Mucosa of descending colon (tissue), 3 donors: ENCODE measurements at places on chromosomes 16 and 17. TPM values are rescaled to one million over a fixed set of nuclear protein-coding genes. Genes with fewer than 3 reads are reported as not detected.

SRL gene
- total RNA-seq = 0.41 TPM

C17orf50 gene
- not detected for total RNA-seq

TMEM256 gene
- 64.9 TPM for total RNA-seq

KRT32 gene
- not detected for total RNA-seq

PRRT2 gene
- total RNA-seq = 0.81 TPM

PRSS27 gene
- total RNA-seq = 2.2 TPM

DNA sequence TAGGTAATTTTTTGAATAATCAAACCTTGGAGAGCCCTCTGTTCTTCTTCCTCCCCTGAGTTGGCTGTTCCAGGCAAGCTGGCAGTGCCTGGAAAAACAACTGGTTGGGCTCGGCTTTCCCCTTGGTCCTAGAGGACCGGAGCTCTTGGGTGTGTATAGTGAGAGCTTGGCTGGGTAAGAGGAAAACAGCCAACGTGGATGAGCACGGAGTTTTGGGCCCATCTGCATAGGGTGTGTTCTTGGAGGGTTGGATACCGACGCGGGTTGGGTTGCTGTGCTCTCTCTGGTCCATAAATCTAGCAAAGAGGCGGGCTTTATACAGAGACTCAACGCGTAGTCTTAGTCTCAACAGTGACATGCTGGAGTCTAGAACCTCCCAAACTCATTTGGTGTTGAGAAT, 23.2 kb downstream of the ITGB3 start:
- DNase-seq = no peak

- no peak for DNase-seq
These were observed 299.5 kb downstream of the FOXL1 start for GRCh38 chr16:86877835-86878234.

DNA sequence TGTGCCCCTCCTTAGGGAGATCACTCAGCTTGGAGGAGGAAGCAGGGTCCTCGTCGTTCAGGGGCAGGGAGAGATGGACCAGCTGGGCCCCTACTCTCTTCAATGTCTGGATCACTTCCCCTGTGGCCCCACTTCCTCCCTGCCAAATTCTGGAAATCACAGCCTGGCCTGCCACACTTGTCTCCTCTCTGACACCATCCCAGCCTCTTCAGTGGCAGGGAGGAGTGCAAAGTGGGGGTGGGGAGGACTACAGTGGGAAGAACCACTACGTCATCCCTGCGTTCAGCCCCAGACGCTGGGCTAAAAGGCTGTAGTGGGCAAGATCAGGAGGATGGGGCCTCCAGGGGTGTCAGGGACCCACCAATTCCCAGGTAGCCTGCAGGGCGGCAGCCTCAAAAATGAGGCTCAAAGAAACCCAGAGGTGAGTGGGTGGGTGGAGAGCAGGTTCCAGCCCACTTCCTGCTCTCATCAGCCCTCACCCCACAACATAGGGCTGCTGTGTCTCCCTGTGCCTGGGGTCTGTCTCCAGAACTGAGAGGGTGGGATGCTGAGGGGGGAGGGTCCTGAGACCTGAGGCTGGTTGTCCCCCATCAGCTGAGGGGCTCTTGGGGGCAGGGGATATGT, 25.0 kb upstream of the TAC4 start:
- no peak for DNase-seq

GRCh38 chr16:58019866-58020538, 5.6 kb upstream of the MMP15 start:
- DNase-seq = no peak

GRCh38 chr17:156946-157345, 19.6 kb downstream of the SCGB1C2 start:
- DNase-seq = no peak

DNA sequence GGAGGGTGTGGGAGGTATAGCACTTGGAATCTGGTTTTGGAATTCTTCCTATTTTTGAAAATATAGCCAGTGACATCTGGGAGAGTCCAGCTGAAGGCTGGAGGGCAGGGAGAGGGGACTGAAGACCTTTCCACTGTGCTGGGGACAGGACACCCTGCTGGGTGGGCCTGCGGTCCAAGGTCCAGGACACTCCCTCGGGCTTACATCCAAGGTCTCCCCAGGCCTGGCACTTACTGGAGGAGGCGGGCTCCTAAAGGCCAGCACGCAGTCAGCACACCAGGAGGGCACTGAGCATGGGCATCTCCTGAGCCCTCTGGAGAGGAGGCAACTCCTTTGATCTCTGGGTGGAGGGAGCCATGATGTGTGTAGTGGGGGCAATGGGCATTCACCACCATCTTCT, 35.5 kb upstream of the ETV4 start:
- peak; percentile 74 for DNase-seq

DNA sequence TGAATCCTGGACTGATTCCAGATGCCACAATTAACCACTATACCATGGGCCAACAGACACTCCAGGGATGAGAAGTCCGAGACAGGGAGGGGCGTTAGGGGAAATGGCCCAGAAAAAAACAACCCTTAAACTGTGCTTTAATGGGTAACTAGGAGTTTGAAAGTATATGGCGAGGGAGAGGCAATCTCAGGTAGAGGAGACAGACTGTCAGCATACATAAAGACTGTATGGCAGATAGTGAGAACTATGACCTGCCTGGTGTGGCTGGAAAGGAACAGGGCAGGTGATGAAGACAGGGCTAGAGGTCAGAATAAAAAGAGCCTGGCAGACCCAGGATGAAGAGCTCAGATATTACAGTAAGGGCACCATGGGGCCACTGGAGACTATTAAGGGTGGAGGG, 8.1 kb downstream of the ZZEF1 start:
- DNase-seq = peak; percentile 52

GRCh38 chr17:19382531-19383444, 4.2 kb downstream of the MFAP4 start:
- no peak for DNase-seq

GRCh38 chr17:43125967-43126910, 1.1 kb upstream of the BRCA1 start:
- peak; percentile 56 for DNase-seq

- DNase-seq = no peak
These were observed 20.4 kb downstream of the ALOX12B start for GRCh38 chr17:8066841-8067775.

- no peak for DNase-seq
These were observed 245.9 kb upstream of the AXIN2 start for GRCh38 chr17:65807361-65807760.

DNA sequence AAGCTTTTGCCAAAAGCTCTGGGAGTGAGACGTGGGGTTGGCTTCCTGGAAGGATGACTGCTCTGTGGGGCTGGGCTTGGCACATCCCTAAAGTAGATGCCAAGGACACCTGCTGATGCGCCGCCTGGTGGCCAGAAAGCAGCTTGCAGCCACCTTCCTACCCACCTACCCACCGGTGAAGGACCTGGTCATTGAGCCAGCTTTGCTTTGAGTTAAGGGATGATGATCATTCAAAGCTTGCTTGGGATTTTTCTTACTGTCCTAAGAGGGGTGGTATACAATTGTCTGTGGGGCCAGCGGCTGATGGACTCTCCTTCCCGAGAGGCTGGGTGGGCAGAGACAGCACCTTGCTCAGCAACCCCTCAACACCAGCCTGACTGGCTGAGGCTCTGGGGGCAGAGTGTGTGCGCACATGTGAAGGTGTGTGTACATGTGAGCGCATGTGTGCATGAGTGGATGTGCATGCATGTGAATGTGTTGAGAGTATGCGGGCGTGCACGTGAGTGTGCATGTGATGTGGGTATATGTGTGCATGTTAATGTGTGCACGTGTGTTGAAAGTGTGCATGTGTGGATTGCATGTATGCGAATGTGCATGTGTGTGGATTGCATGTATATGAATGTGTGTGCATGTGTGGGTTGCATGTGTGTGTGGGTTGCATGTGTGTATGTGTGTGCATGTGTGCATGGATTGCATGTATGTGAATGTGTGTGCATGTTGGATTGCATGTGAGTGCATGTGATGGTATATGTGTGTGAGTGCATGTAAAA, 18.6 kb downstream of the C1QTNF1 start:
- DNase-seq = peak; percentile 82

GRCh38 chr16:28182183-28182582, 29.6 kb downstream of the XPO6 start:
- DNase-seq = no peak

DNA sequence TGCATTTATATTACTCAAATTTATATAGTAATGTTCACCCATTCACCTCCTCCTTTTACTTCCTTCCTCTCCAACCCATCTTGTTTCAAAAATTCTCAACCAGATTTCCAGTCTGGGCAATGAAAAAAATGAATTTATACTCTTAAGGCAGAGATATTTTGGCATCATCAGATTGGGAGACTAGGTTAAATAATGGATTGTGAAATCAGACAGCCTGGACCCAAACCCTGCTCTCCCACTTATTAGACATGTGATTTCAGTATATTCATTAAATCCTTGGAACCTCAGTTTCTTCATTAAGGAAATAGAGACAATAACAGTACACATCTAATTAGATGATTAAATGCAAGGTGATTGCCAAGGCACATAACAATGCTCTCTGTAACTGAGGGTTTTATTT, 7.8 kb downstream of the ACSM1 start:
- no peak for DNase-seq

DNA sequence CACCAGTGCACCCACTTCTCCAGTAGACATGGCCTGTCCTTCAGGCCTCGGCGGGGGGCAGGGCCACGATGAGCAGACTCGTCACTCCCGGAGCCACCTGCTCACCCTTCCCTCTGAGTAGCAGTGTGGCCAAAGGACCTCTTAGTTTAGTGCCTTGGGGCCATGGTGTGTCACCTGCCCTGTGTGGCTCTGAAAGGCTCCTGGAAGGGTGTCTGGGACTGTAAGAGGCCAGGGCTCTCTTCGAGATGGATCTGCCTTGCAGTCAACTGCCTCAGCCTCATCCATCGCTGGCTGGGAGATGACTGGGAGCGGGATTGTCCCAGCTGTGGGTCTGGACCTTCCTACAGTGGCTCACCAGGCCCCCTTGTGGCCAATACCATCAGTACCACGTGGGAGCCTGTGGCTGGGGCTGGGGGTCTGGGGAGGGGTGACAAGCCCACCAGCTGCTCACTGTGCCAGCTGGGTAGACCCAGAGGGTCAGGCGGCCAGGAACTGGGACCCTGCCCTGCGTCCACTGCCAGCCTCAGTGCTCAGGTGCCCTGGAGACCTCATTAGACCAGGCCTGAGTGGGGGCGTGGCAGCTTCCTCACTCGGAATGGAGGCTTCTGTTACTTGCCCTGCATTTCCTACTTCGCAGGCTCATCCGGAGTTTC, 133.4 kb downstream of the OR1D5 start:
- peak; percentile 64 for DNase-seq

DNA sequence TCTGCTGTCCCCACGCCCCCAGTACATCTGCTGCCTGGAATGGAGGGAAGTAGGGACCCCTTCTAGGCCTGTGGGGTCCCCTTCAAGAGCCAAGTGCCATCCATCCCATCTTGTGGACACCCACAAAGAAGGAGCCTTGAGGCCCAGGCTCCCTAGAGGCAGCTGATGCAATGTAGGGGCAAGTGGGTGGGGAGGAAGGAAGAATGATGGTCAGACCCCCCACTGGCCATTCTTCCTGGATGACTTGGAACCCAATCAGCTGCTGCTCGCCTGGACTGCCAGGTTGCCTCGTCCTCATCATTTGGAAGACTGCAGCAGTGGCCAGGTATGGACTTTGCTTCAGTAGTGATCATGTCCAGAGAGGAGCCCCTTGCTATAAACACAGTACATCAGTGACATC, 48.9 kb downstream of the SMPD3 start:
- DNase-seq = no peak

DNA sequence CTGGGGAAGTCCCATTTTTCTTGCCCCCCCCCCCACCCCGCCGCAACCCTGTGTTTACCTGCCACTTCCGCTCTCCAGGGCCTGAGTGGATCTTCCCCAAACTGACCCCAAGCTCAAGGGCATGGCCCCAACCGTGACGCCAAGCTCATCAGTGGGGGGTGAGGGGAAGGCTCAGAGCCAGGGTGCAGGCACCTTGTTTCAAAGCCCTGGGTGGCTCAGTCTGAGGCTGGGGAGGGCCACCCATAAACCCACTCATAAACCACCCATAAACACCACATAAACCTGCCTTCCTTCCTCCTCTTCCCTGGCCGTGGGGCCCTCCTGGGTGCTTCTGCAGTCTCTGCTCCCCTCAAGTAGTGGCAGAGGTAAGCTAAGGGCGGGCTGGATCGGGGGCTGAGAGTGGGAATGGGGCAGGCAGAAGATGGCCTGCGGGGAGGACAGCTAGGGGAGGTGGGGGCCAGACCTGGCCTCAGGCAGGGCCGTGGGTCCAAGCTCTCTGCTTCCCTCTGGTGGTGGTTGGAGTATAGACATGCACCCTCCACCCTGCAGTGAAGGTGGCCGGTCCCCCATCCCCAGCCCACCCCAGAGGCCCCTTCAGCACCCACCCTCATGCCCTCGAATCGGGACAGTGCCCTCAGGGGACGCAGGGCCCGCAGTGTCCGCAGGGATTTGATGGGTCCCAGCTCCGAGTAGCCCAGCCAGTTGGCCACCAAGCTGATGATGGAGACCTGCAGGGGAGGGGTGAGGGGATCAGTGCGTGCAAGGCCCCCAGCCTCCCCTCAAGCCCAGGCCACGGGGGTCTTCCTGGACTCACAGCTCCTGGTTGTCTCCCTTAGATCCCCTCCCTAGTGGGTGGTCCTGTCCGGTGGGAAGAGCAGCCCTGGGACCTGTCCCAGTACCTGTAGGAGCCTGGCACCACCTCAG, 14.6 kb upstream of the CD79B start:
- DNase-seq = peak; percentile 69

DNA sequence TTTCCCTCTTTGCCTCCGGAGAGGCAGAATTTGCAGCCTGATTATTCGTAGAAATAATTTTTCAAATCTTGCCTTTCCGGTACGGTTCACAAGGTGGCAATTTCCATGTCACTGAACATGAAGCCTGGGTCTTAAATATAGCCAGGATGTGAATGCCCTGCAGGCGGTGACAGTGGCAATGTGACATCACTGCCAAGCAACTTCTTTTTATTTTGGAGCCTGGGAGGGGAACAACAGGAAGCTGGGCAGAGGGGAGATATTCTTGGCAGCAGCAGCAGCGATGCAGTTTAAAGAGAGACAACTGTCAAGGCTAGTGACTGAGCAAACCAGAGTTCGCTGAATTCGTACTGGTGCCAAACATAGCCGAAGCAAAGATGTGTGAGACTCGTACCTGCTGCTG, 171.1 kb downstream of the SNX29 start:
- no peak for DNase-seq
